NCI-H1694 (cell line): ENCODE measurements at places on chromosomes 7 and 10.

DNA sequence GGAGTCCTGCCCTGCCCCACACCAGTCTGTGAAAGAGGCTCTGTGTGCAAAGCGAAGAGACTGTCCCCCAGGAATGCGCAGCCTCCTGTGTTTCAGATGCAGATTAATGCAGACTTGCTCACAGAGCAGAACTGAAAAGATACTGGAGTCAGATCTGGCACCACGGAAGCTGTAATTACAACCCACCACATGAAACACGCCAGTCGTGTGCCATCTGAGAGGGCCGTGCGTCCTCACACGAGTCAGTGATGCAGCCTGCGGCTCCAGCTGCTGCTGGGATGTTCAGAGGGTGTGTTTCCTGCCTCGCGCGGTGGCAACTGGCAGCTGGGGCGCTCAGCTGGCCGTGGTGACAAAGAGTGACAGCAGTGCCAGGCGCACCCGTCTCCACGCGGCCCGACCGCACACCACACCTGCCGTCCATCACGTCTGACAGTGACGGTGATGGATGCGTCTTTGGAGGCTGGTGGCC is 50.0 kb downstream of the NKX6-2 start:
- no peak for DNase-seq

GRCh38 chr10:111784436-111784835 is 399.1 kb downstream of the GPAM start:
- DNase-seq = no peak

GRCh38 chr7:42218248-42218647 is 18.8 kb downstream of the GLI3 start:
- no peak for DNase-seq

GRCh38 chr7:150342121-150342408 is 636 bp upstream of the RARRES2 start:
- no peak for DNase-seq

DNA sequence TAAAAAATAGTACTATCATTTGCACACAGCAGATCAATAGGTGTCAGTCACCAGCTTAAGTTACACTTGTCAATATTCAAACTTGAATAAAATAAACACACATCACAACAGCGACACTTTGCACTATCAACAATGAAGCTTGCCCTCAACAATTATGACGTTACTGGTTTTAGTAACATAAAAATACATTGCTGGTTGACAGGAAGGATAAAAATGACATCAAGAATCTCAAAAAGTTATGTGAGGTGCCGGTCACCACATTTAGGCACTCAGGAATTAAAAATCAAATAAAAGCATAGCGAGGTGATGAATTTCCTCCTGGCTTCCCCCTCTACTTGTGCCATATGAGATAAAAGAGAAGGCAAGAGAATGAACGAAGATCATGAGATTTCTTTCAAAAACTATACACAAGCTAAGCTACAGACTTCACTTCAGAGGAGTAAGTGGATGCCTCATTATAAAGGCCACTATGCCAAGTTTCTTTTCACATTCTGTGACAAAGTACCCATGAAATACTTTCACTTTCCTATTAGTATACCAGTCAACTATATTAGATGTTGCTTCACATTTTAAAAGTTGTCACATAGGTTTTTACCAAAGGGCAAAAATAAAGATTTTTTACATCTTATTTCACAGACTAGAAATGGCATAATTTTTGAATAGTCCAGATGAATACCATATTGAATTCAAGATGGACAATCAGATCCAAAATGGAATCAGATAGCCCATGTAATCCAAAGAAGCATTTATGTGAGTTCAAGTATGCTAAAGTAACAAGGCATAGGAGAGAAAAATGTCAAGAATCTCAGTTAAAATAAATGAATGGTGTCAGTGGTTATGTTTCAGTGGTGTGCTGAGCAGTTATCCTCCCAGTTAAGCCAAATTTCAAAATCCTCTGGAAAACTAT is 3.6 kb downstream of the CCDC71L start:
- DNase-seq = no peak

- DNase-seq = peak; percentile 8
Observed at GRCh38 chr10:43623351-43623750, 17.1 kb downstream of the ZNF485 start.

- no peak for DNase-seq
Observed at GRCh38 chr7:85070967-85071628, 115.8 kb downstream of the SEMA3D start.

- DNase-seq = no peak
Observed at GRCh38 chr7:151984612-151985011, 28.4 kb downstream of the GALNTL5 start.

DNA sequence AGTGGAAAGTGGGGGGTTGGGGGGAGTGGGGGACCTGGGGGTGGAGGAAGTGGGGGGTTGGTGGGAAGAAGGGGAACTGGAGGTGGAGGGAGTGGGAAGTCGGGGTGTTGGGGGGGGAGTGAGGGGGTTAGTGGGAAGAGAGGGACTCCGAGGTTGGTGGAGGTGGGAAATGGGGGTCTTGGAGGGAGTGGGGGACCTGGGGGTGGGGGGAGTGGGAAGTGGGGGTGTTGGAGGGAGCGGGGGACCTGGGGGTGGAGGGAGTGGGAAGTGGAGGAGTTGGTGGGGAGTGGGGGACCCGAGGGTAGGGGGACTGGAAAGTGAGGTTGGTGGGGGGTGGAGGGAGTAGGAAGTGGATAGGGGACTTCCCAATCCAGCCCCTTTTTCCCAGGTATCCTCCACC is 906 bp upstream of the MMD2 start:
- DNase-seq = no peak

GRCh38 chr10:13636776-13637175 is 50.0 kb downstream of the PRPF18 start:
- no peak for DNase-seq

DNA sequence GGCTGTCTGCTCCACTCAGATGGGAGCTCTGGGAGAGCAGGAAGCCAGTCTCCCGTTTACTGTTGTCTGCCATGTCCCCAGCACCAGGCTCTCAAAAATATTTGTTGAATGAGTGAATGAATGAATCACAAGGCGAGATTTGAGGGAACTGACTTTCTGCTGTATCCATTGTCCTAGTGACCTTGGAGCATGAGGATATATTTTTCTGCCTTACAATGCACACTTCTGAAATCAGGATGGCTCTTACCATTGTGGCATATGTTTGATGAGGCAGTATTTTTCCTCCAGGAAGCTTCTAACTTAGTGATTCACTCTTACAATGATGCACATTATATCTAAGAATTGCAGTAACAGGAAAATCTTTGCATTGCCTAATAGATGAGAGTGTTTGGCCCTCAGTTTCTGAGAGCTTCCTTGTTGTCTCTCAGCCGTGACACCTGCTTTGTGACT is 136.4 kb downstream of the RPS24 start:
- DNase-seq = no peak

DNA sequence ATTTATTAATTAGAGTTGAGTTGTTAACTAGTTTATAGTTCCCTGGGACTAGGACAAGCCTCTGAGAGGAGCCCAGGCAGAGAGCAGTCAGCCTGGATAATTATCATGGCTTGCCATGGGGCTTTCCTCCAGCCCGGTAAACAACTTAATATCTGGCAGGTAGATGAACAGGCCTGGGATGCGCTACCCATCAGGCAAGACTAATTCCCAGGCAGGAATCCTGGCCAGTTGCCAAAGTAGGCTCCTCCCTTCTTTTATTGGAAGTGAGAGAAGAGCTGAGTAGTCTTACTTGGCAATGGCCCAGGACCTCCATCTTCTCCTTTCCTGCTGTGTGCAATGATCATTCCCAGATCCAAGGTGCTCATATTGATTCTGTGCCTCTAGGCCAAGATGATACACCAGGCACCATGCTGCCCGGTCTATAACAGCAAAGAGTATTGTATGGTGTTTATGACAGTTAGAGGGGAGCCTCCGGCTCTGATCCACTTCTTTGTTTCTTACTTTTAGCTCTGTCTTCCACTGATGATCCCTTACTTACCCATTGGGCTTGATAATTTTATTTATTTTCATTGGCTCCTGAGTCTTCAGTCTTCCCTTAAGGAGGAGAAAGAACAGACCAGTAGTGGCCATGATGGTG is 408.7 kb downstream of the REEP3 start:
- DNase-seq = no peak

GRCh38 chr10:117217196-117217761 is 20.0 kb downstream of the KCNK18 start:
- no peak for DNase-seq

DNA sequence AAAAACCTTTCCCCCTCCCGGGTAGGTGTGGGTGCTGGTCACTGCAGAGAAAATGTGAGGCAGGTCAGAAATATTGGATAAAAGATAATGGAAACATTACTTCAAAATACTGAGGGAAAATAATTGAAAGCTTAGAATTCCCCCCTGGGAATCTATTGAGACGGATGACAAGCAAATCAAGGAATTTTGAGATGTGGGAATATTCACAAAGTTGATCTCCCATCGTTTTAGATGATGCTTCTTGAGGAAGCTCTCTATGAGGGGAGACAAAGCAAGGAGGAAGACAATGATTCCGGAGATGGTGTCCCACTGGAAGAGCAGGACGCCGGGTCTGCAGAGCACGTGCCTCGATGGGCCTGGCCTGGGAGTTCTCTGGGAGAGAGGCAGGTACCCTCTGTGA is 211.0 kb downstream of the WDR37 start:
- no peak for DNase-seq

DNA sequence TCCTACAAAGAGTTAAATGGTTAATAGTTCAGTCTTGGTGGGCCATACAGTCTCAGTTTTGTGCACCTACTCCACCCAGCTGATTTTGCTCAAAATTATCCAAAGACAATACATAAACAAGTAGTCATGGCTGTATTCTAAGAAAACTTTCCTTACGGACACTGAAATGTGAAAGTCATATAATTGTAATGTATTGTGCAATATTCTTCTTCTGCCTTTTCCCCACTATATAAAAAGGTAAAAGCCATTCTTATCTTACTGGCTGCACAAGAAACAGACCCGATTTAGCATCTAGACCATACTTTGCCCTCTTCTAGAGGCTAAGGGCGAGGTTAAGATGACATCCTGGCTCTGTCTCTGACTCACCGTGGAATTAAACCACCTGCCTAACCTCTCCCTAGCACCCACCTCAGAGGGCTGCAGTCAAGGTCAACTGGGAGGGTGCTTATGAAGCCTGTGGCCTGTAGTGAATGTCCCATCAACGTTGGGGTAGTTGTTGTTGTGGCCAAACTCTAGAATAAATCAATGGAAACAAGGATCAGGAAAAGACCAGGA is 63.8 kb upstream of the DOCK1 start:
- DNase-seq = no peak

- no peak for DNase-seq
Observed at GRCh38 chr10:130412317-130412716, 276.1 kb downstream of the GLRX3 start.
